ENCODE measurements at places on chromosomes 5 and 9. TPM values are rescaled to one million over a fixed set of nuclear protein-coding genes. Genes with fewer than 3 reads are reported as not detected.

Gene TERT
- total RNA-seq = 3.2 TPM

Gene OLFM1
- 9.6 TPM for total RNA-seq

Gene PCDHA12
- total RNA-seq = 2.6 TPM

Gene EFNA5
- total RNA-seq = 21.3 TPM

Gene CARTPT
- total RNA-seq = not detected

Gene GTF3C4
- total RNA-seq = 19.2 TPM

Gene SLC23A1
- total RNA-seq = 1.3 TPM

Gene MZB1
- total RNA-seq = not detected

Gene NDFIP1
- total RNA-seq = 53.0 TPM

Gene SLC6A18
- not detected for total RNA-seq

Gene F12
- total RNA-seq = 25.2 TPM

Gene PLEKHG4B
- 0.90 TPM for total RNA-seq

Gene PCDHA9
- total RNA-seq = 0.04 TPM

Gene PCDHGB1
- 1.9 TPM for total RNA-seq

Gene CCIN
- not detected for total RNA-seq

Gene ERMP1
- 19.9 TPM for total RNA-seq

Gene CD180
- not detected for total RNA-seq

Gene SLC34A1
- total RNA-seq = not detected

Gene ATP10B
- not detected for total RNA-seq

Gene ASPN
- total RNA-seq = not detected

Gene LRRC70
- total RNA-seq = 0.11 TPM

Gene SH3GLB2
- total RNA-seq = 49.3 TPM

Gene LCNL1
- not detected for total RNA-seq

Gene FLT4
- 2.5 TPM for total RNA-seq

Gene F2RL2
- 5.5 TPM for total RNA-seq

Gene ZNF883
- 1.1 TPM for total RNA-seq

Gene PRDM9
- total RNA-seq = not detected

Gene TICAM2
- total RNA-seq = 0.73 TPM

Gene BOD1
- total RNA-seq = 69.5 TPM

Gene C5
- 11.6 TPM for total RNA-seq

Gene PCDHAC1
- 1.9 TPM for total RNA-seq

Gene PCDHGA8
- total RNA-seq = not detected

Gene IFNA21
- total RNA-seq = not detected

Gene SPATA31C1
- not detected for total RNA-seq

Gene AK3
- total RNA-seq = 62.7 TPM

Gene IRX2
- 1.5 TPM for total RNA-seq

Gene C9orf50
- total RNA-seq = not detected

Gene ZFAND5
- total RNA-seq = 137 TPM

Gene MOB3B
- 7.0 TPM for total RNA-seq

Gene DDX4
- total RNA-seq = not detected

Gene TXNDC8
- total RNA-seq = not detected

Gene IFNB1
- total RNA-seq = 0.23 TPM

Gene ALDH7A1
- 70.1 TPM for total RNA-seq

Gene OMD
- total RNA-seq = not detected

Gene GEMIN5
- 23.3 TPM for total RNA-seq

Gene NCS1
- 43.3 TPM for total RNA-seq

Gene MYOZ3
- total RNA-seq = not detected

Gene LRRC19
- not detected for total RNA-seq

Gene MAMDC2
- 0.40 TPM for total RNA-seq

Gene FAM221B
- not detected for total RNA-seq

Gene RETREG1
- 1.4 TPM for total RNA-seq

Gene FBP2
- total RNA-seq = not detected

Gene ECM2
- total RNA-seq = 0.21 TPM

Gene TRAF1
- total RNA-seq = 4.4 TPM

Gene STPG3
- not detected for total RNA-seq

Gene ZDHHC11B
- 1.3 TPM for total RNA-seq

Gene MAP1B
- total RNA-seq = 41.8 TPM

Gene KCTD16
- total RNA-seq = 0.08 TPM

Gene COL5A1
- total RNA-seq = 39.0 TPM

Gene HRH2
- total RNA-seq = 0.48 TPM
